ENCODE measurements at places on chromosomes 6 and 20.

GRCh38 chr20:54103067-54103761 is 32.8 kb upstream of the BCAS1 start:
- peak; percentile 63 for DNase-seq

DNA sequence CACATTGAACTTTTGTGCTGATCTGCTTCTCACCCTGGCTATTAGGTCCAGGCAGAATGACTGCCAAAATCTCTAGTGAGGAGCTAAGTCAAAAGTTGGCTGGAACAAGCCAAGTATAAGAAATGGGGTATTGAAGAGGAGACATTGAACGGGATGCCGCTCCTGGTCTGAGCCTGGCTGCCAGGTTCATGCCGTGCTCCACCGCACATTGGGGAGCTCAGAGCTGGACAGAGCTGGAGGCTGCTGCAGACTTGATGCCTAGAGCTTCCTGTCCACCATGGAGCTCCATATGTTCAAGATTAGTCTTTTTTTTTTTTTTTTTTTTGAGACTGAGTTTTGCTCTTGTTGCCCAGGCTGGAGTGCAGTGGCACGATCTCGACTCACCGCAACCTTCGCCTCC is 4.1 kb upstream of the IFT52 start:
- no peak for DNase-seq

DNA sequence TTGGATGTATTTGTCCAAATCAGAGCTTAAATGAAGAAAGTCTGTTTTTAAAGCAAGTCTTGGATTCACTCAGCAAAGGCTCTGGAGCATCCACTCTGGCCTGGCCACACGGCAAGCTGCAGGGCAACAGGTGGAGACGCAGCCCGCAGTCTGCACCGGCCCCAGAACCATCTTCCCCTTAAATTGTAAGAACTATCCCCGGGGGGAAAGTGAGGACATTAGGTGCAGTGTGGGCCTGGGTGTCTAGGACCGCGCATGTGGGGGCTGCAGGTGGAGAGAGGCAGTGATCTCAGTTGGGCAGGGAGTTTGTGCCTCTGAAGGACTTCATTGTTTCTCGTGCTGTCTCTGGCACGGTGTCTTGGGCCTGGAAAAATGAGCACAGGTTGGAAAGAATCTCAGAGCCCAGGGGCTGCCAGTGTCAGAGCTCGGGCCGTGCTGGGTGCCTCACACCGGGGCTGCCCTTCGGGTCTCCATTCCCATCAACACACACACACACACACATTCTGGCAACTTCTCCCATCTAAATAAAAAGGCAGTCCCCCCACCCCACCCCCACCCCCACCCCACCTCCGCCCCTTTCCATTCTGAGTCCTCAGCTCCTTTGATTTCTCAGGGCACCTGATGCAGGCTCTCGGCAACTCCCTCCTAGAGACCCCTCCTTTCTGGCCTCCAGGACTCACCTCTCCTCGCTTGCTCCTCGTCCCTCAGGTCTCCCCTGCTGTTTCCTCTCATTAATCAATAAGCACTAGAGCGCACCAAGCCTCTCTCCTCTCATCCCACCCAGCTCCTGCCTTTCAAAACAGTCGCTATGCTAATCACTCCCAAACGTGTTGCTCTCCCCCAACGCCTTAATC is 48.4 kb downstream of the FOXF2 start:
- no peak for DNase-seq

- DNase-seq = no peak
Measured at GRCh38 chr6:90294008-90294511, 2.6 kb downstream of the BACH2 start.

DNA sequence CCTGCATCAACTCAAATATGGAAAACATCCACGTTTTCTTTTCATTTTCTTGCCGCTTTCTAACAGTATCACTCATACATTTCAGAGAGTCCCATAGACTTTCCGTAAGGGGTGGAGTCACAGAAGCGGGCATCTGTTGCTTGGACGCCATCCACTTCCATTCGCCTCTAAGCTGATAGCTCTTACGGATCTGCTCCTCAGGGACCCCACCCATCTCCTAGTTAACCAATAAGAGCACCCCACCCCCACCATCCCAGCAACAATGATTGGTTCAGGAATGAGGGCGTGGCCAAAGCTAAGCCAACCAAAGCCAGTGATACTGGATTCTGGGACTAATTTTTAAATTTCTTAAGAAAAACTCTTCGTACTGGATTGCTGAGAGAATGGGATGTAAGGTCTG is 42.4 kb downstream of the SLC2A10 start:
- no peak for DNase-seq

DNA sequence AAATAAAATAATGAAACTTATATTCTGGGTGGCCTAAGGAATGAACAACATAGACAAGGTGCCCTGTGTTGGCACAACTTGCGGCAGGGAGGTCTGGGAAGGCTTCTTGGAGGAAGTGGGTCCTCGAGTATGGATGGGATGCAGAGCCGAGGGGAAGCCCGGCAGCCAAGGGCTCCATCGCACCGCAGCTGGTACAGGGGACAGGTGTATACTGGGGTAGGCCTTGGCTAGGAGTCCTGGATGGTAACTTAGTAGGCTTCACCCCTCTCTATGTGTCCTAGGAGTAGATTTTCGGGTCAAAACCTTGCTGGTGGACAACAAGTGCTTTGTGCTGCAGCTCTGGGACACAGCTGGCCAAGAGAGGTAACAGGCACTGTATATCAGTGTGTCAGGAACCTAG is 28.0 kb downstream of the RAB44 start:
- DNase-seq = no peak

- no peak for DNase-seq
Measured at GRCh38 chr20:7828437-7828836, 111.8 kb downstream of the HAO1 start.
